ENCODE measurements at places on chromosomes 13 and 19.

GRCh38 chr19:45357445-45357783 is 13.0 kb downstream of the ERCC2 start:
- DNase-seq, result no peak

- no peak for DNase-seq
Observed at GRCh38 chr19:325937-326565, 18.5 kb downstream of the MIER2 start.

GRCh38 chr19:41570639-41571112 is 5.3 kb upstream of the CEACAM21 start:
- peak; percentile 78 for DNase-seq

GRCh38 chr19:57934820-57935665 is at the start of gene ZNF418:
TSS of gene ZNF418 (minus strand) at chr19:57935402. CDS start at chr19:57933822, 1,580 bp downstream.
- DNase-seq, result peak; percentile 28

DNA sequence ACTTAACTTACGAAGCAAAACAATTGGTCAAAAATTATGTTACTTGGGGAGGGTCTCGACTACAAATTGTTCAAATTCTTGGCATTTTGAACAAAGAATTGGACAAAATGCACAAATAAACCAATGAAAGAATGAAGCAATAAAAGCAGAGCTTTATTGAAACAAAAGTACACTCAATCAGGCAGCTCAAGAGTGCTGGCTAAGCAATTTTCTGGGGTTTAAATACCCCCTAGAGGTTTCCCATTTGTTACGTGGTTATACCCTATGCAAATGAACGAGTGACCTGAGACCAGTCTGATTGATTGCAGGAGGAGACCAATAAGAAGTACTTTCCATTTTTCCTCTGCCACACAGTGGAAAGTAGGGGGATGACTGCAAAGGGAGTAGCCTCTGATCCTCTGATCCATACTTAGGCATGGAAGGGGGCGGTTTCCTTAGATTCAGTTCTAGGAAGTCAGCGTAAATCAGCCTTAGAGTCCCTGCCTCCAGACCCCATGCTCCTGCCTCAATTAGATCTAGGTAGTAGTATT is 228.6 kb downstream of the EFNB2 start:
- DNase-seq, result no peak

Data from GM13977 (cell line).